Heart left ventricle (tissue), 16 donors: ENCODE measurements at places on chromosomes 5 and 9. TPM values are rescaled to one million over a fixed set of nuclear protein-coding genes. Genes with fewer than 3 reads are reported as not detected.
A peak's percentile ranks its signal among the peaks of the same experiment; 100 is the strongest.

DNA sequence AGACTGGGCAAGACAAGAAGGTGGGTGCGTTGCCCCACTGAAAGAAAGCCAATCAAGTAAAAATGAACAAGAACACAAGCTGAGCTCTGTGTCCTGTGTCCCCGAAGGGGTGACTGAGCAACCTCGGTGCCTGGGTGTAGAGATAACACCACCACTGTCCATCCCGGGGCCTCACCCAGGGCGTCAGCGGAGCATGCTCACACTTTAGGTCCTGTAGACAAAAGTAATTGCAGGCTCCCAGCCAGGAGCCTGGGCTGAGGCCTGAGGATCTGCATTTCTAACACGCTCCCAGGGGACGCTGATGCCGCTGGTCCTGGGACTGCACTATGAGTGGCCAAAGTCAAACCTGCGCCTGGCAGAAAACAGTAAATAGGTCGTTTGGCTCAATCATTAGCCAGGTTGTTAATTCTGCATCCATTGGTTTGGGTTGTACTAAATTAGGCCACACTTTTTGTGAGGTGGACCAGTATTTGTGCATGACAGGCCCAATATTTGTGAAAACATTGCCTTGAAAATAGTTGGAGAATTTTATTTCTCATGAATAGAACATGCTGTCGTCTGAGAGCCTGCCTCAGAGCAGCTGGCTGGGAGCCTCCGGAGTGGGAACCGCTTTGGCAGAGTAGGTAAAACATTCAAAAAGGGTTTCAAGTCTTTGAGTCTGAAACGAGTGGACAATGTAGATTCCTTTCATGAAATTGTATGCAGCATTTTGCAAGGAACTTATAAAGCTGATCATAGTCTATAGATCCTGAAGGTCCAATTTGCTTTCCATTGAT is 38.3 kb downstream of the ANKRD33B start:
- DNase-seq = peak; percentile 51

DNA sequence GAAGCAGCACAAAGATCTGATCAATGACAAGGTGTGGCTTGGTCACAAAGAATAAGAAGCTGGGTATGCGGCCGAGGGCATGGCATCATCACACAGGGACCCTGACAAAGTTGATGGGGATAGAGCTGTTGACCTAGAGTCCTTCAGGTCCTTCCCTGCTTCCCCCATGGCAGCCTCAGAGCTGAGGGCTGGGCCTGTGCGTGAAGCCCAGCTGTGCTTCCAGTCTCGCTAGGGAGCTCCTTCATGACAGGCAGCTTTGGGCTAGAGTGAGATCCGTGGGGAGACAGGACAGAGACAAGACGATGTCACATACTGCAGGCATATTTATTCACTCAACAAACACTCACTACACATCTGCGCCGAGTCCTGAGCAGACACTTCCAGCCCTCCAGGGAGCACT is 56.4 kb upstream of the NEURL1B start:
- DNase-seq = no peak

CD14 gene
- 20.3 TPM for polyA plus RNA-seq

SELENOP gene
- polyA plus RNA-seq = 72.3 TPM

ADAMTSL1 gene
- 0.50 TPM for polyA plus RNA-seq
